ENCODE measurements at places on chromosomes 12 and 14. TPM values are rescaled to one million over a fixed set of nuclear protein-coding genes. Genes with fewer than 3 reads are reported as not detected.

CCNK gene
- total RNA-seq = 50.9 TPM

PAPOLA gene
- total RNA-seq = 81.2 TPM

CELA1 gene
- total RNA-seq = not detected

MYF5 gene
- total RNA-seq = not detected

EIF2S3B gene
- total RNA-seq = 0.29 TPM

MSI1 gene
- 1.4 TPM for total RNA-seq

BLTP3B gene
- 13.4 TPM for total RNA-seq

IL22 gene
- not detected for total RNA-seq

TAS2R13 gene
- not detected for total RNA-seq

PDE3A gene
- 2.6 TPM for total RNA-seq

MYO1H gene
- total RNA-seq = not detected

AICDA gene
- 0.13 TPM for total RNA-seq

C12orf50 gene
- total RNA-seq = not detected

SIX1 gene
- total RNA-seq = 6.2 TPM

CLEC2D gene
- total RNA-seq = 0.65 TPM

DBX2 gene
- total RNA-seq = not detected

PLBD1 gene
- total RNA-seq = 6.3 TPM

TMEM19 gene
- 30.6 TPM for total RNA-seq

NEK9 gene
- total RNA-seq = 34.1 TPM

PTGER2 gene
- 3.8 TPM for total RNA-seq

CCDC196 gene
- total RNA-seq = not detected

LGR5 gene
- total RNA-seq = not detected

DHRS2 gene
- total RNA-seq = 6.1 TPM

IQSEC3 gene
- total RNA-seq = not detected

ANO4 gene
- 0.14 TPM for total RNA-seq

RITA1 gene
- 34.1 TPM for total RNA-seq

GPRC5A gene
- total RNA-seq = 263 TPM

INHBC gene
- total RNA-seq = not detected

MIP gene
- total RNA-seq = not detected

VWF gene
- total RNA-seq = 0.27 TPM

NOVA1 gene
- 3.8 TPM for total RNA-seq

METTL1 gene
- 47.0 TPM for total RNA-seq

SVOP gene
- total RNA-seq = not detected

TBC1D30 gene
- total RNA-seq = 1.9 TPM

ANKS1B gene
- total RNA-seq = 0.63 TPM

CLEC1B gene
- total RNA-seq = not detected

TEAD4 gene
- total RNA-seq = 45.7 TPM

PHC1 gene
- 9.2 TPM for total RNA-seq

PARPBP gene
- total RNA-seq = 16.8 TPM

FGF6 gene
- not detected for total RNA-seq

ZFYVE26 gene
- total RNA-seq = 6.4 TPM

POTEM gene
- total RNA-seq = not detected

PTPN6 gene
- 12.9 TPM for total RNA-seq

SYT1 gene
- total RNA-seq = 5.2 TPM

RBP5 gene
- total RNA-seq = not detected

Measured in A549 treated with GW870086 at 1 μM for 4 hours (cell line).